Stimulated activated CD8-positive, alpha-beta memory T cell treated with anti-CD3 and anti-CD28 coated beads, Interleukin-15, amount 100 ng/mL, for 4 hours (primary cell): ENCODE measurements at places on chromosomes 4 and X.

GRCh38 chr4:184030036-184030435, 124.9 kb downstream of the STOX2 start:
- DNase-seq = no peak

GRCh38 chr4:169439244-169439643, 168.5 kb upstream of the SH3RF1 start:
- no peak for DNase-seq

GRCh38 chrX:63503541-63503940, 152.4 kb upstream of the SPIN4 start:
- DNase-seq = no peak

- DNase-seq = no peak
These were observed 5.2 kb upstream of the IRF2 start for GRCh38 chr4:184479516-184479950.

GRCh38 chrX:118350221-118350620, 4.3 kb downstream of the WDR44 start:
- no peak for DNase-seq

- DNase-seq = no peak
These were observed 57.7 kb downstream of the HS6ST2 start for GRCh38 chrX:132900633-132901293.

GRCh38 chr4:155025762-155026457, 182.5 kb upstream of the NPY2R start:
- DNase-seq = no peak

- DNase-seq = no peak
These were observed 29.6 kb downstream of the ADH7 start for GRCh38 chr4:99405433-99406115.

DNA sequence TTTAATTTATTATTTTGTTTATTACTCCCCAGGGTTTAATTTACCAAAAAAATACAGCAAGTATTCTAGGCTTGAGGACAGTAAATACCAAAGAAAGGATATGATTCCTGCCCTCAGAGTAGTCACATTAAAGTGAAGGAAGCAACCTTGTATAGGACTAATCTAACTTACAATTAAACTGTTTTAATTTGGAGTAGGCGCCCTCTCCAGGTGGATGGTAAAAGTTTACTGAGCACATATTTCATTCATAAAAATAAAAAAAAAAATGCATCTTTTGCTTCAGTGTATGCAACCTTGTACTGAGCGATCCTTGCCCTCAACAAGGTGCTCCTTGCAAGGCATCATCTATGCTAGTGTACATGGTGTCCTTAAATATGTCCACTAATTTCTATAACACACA, 72.0 kb upstream of the MAGEB16 start:
- DNase-seq = no peak

- no peak for DNase-seq
These were observed 22.1 kb downstream of the NUDT6 start for GRCh38 chr4:122900314-122900713.

GRCh38 chr4:88396681-88397080, 18.0 kb downstream of the HERC6 start:
- DNase-seq = no peak

GRCh38 chr4:80286451-80286850, 20.0 kb downstream of the FGF5 start:
- no peak for DNase-seq
